Activated CD8-positive, alpha-beta memory T cell treated with anti-CD3 and anti-CD28 coated beads, Interleukin-2, amount 10 ng/mL, durations not matched to agents 7 days and 5 days (primary cell): ENCODE measurements at places on chromosomes 3 and 15.

GRCh38 chr3:43689766-43690399 is 855 bp upstream of the ABHD5 start:
- DNase-seq = no peak

- no peak for DNase-seq
Measured at GRCh38 chr3:123909785-123910184, 25.7 kb upstream of the MYLK start.

- DNase-seq = no peak
Measured at GRCh38 chr3:113228498-113229286, 17.3 kb downstream of the BOC start.

DNA sequence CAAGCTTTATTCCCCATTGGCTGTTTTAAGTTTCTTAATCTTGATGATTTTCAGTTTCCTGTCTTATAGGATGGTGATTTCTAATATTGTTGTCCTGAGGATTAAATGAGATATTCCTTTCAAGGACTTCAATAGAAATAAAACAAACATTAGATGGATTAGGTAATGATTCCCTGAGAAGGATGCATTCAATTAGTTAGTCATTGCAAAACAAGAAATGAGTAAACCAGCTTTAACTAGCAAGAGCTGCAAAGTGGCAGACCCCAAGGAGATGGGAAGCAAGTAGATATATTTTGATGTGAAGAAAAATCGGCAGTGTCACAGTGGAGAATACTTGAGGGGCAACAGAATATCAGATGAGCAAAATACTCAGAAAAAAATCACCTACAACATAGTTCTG is 849.1 kb downstream of the TUSC7 start:
- DNase-seq = no peak

DNA sequence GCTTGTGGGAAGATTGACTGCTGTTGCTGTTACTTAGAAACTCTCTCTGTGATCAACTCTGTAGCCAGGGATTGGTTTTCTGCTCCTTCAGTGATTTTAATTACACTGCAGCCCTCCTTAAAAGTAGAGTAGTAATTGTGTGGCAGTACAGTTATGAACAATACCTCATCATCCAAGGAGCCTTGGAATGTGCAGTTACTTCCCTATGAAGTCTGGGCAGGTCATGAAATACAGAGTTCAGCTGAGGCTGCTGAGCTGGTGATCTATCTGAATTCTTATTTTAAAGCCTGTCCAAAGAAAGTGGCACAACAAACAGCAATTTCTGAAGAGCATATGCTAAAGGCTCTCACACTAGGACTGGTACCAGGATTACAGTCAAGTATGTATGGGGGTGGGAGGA is 37.4 kb upstream of the MRPL3 start:
- no peak for DNase-seq
